A549 treated with CpdA at 1 μM for 4 hours (cell line): ENCODE measurements at places on chromosomes 3 and 15. TPM values are rescaled to one million over a fixed set of nuclear protein-coding genes. Genes with fewer than 3 reads are reported as not detected.

The AADACL2 gene
- total RNA-seq: not detected in 5 replicates

The ITIH4 gene
- 0.45 to 1.4 TPM (median 0.69 TPM) in 5 replicates for total RNA-seq

The RNF123 gene
- 12.5 to 17.1 TPM (median 14.8 TPM) in 5 replicates for total RNA-seq

The NEK10 gene
- 0.84 to 1.5 TPM (median 1.2 TPM) in 5 replicates for total RNA-seq

The SNX1 gene
- 75.5 to 86.0 TPM (median 80.6 TPM) in 5 replicates for total RNA-seq

The GASK1A gene
- not detected in 5 replicates for total RNA-seq

The DBR1 gene
- total RNA-seq: 11.5 to 12.6 TPM (median 11.9 TPM) in 5 replicates

The FILIP1L gene
- 0.06 to 0.45 TPM (median 0.07 TPM) in 5 replicates for total RNA-seq
